Epithelial cell of proximal tubule (primary cell): ENCODE measurements at places on chromosomes 13 and 19. TPM values are rescaled to one million over a fixed set of nuclear protein-coding genes. Genes with fewer than 3 reads are reported as not detected.

LDLR gene
- total RNA-seq = 123 and 184 TPM in 2 replicates

ADM5 gene
- 1.9 and 2.8 TPM in 2 replicates for total RNA-seq

NKG7 gene
- not detected in 2 replicates for total RNA-seq

BRD4 gene
- 14.7 and 18.9 TPM in 2 replicates for total RNA-seq

SPINT2 gene
- total RNA-seq = 539 and 548 TPM in 2 replicates

ZNF865 gene
- total RNA-seq = 3.4 and 6.2 TPM in 2 replicates

BST2 gene
- total RNA-seq = 2.2 and 18.6 TPM in 2 replicates

C19orf33 gene
- total RNA-seq = 267 and 305 TPM in 2 replicates

HIF3A gene
- 0.23 TPM in 1 of 2 replicates, not detected in the other for total RNA-seq

FRY gene
- 0.14 and 0.52 TPM in 2 replicates for total RNA-seq

CGB5 gene
- total RNA-seq = not detected in 2 replicates

PEPD gene
- 42.0 and 56.7 TPM in 2 replicates for total RNA-seq

SOHLH2 gene
- not detected in 2 replicates for total RNA-seq

EBI3 gene
- 1.7 TPM in 1 of 2 replicates, not detected in the other for total RNA-seq

TMEM221 gene
- total RNA-seq = not detected in 2 replicates

FPR3 gene
- not detected in 2 replicates for total RNA-seq

ATP4B gene
- total RNA-seq = not detected in 2 replicates

FPR1 gene
- 0.22 TPM in 1 of 2 replicates, not detected in the other for total RNA-seq

ZIM2 gene
- total RNA-seq = not detected in 2 replicates

ZNF766 gene
- 5.3 and 11.9 TPM in 2 replicates for total RNA-seq

TEX101 gene
- not detected in 2 replicates for total RNA-seq

IRGC gene
- total RNA-seq = not detected in 2 replicates

KLK12 gene
- total RNA-seq = not detected in 2 replicates

ENOX1 gene
- 0.17 and 1.8 TPM in 2 replicates for total RNA-seq
